GM12878 (cell line): ENCODE measurements at places on chromosomes 12 and 14.

DNA sequence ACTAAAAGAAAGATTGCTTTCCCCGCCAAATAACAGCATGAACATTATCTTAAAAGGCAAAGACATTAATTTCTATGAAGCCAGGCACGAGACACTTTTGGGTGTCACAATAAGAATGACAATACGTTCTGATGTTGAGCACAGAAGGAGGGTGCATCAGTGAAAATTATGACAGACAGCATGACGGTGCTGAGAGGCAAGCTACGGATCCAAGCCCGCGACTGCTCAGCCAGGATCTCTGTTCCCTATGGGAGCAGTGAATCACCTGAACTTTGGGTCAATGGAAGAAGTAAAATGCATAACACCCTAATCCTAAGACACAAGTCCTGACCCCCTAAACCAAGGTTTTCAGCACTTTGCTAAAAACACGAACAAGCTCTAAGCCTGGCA is 51.7 kb downstream of the SLC25A47 start:
- peak overlapping the region; percentile 98 for H3K27ac ChIP-seq
- H3K27me3 ChIP-seq = no peaks in the 10 kb centered on the region
- peaks cover 29% of the 10 kb centered on the region for H3K4me1 ChIP-seq
- no peak for DNase-seq
- H3K36me3 ChIP-seq = peaks cover 3% of the 10 kb centered on the region; the same call in 1 of the 2 replicates

DNA sequence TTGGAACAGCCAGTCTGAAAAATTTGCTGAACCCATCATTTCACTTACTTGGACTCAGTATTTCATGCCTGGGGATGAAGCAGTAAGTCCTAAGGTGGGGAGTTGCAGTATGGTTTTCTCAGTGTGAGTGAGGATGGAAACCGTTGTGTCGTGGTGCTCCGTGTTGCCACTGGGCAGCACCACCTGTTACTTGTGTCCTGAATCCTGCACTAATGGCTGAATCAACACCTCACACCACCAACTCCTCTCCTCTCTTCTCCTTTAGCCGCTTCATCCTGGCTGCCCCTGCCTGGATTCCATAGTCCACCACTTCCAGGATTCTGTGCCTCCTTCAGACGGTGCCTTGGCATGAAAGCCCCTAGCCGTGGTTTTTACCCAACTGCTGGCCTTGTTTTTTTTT is 3.0 kb upstream of the EP400 start:
- DNase-seq = no peak
- H3K4me1 ChIP-seq = peaks cover 3% of the 10 kb centered on the region; the same call in 1 of the 2 replicates
- H3K36me3 ChIP-seq = peaks cover 1% of the 10 kb centered on the region
- no peak overlapping the region for H3K27ac ChIP-seq

GRCh38 chr12:77577791-77578190 is 252.9 kb upstream of the NAV3 start:
- no peaks in the 10 kb centered on the region for H3K36me3 ChIP-seq
- no peak for DNase-seq
- no peaks in the 10 kb centered on the region for H3K4me1 ChIP-seq
- no peaks in the 10 kb centered on the region for H3K27me3 ChIP-seq
- H3K27ac ChIP-seq = no peak overlapping the region

- H3K27ac ChIP-seq = no peak overlapping the region
- H3K36me3 ChIP-seq = no peaks in the 10 kb centered on the region
- no peaks in the 10 kb centered on the region for H3K4me1 ChIP-seq
Observed at GRCh38 chr14:104294628-104294982, 156.2 kb downstream of the KIF26A start.

DNA sequence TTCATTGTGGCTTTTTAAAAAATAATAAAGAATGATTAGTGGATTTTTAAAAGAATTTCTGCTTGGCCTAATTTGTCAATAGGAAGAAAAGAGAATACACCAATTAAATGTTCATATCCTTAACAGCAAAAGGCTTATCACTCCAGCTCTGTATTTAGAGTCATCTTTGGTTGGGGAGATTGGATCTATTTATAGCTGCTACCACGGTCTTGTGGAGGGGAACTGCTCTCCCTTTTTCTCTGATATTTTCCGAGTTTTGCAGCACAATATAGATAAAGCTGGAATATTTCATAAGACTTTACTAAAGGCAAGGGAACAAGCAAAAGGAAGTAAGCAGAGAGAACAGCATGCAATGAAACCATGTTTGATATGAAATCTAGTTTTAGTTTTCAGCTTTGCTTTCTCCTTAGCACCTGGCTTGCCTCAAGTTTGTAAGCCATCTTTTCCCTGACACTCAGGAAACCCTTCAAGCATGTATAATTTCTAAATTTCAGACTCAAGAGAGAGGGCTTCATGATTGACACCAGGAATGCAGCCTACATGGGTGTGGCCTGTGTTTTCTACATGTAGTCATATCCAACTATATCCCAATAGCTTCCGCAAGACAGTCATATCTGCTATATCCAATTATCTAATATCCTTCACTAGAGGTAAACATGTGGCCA is 35.2 kb downstream of the BRMS1L start:
- H3K4me1 ChIP-seq = peaks cover 11% of the 10 kb centered on the region
- H3K27ac ChIP-seq = peak overlapping the region; percentile 18; the same call in 1 of the 2 replicates
- H3K36me3 ChIP-seq = peaks cover 18% of the 10 kb centered on the region
- no peaks in the 10 kb centered on the region for H3K27me3 ChIP-seq
- peak; percentile 19 for DNase-seq
- H3K4me3 ChIP-seq = no peak overlapping the region

DNA sequence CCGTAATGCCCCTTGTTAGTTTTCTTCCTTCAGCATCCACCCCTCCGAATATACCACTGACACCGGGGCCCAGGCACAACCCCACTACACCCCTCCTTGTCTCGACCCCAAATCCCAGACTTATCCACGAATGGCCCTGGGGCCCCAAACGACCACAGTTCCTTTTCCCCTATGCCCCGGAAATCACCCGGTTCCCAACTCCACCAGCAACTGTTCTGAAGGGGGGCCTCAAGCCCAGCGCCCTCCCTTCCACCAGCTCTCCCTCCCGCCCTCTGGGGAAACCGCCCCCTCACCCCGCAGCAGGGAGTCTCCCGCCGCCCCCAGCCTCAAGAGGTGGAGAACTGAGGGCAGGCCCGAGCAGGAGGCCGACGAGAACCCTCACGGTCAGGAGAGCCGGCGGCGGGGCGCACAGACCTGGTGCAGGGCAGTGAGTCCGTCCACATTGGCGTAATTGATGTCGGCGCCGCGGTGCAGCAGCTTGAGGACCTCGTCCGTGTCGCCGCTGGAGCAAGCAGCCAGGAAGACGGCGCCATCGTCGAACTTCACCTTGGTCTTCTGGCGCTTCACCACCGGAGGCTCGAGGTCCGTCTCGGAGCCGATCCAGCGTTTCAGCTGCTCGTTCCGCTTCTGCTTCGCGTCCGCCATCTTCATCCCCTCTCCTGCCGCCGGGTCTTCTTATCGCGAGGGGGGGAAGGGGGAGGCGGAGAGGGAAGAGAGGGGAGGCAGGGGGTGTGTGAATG is 446 bp downstream of the PPP1R12A start:
- H3K27me3 ChIP-seq = no peaks in the 10 kb centered on the region
- no peaks in the 10 kb centered on the region for H3K36me3 ChIP-seq
- peak overlapping the region; percentile 96 for H3K4me3 ChIP-seq
- H3K27ac ChIP-seq = peak overlapping the region; percentile 96
- DNase-seq = no peak
- peaks cover 7% of the 10 kb centered on the region; the same call in 1 of the 2 replicates for H3K4me1 ChIP-seq

- no peak overlapping the region for H3K27ac ChIP-seq
- no peak for DNase-seq
- H3K4me1 ChIP-seq = no peaks in the 10 kb centered on the region
- no peaks in the 10 kb centered on the region for H3K27me3 ChIP-seq
- no peak overlapping the region for H3K4me3 ChIP-seq
- no peaks in the 10 kb centered on the region for H3K36me3 ChIP-seq
Observed at GRCh38 chr12:125776212-125776611, 711.0 kb downstream of the AACS start.

DNA sequence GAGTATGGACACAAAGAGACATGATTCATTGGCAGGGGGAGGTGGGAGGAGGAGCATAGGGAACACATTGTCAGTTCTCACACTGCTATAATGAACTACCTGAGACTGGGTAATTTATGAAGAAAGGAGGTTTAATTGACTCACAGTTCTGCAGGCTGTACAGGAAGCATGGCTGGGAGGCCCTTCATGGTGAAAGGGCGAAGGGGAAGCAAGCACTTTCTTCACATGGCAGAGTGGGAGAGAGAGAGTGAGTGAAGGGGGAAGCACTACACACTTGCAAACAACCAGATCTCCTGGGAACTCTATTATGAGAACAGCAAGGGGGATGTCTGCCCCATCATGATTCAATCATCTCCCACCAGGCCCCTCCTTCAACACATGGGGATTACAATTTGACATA is 391.8 kb downstream of the BMP4 start:
- no peaks in the 10 kb centered on the region for H3K4me1 ChIP-seq
- DNase-seq = no peak
- no peaks in the 10 kb centered on the region for H3K36me3 ChIP-seq
- H3K4me3 ChIP-seq = no peak overlapping the region

DNA sequence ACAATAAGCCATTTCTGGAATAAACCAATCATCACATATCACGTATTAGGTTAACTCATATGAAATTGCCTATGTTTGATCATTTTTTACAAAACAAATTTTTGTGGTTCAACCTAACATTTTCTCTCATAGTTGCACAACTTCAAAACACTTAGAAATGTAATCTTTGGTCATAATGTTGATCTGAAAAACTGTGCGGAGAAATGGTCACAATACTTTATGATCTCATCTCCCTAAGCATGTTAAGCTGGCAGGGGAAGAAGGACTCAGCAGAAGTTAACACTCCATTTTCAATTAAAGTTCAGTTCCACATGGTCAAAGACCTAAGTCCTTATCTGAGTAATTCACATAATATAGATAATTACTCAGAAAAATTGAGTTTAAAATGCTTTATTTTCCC is 194.8 kb downstream of the CAPZA3 start:
- H3K4me1 ChIP-seq = no peaks in the 10 kb centered on the region
- no peaks in the 10 kb centered on the region for H3K36me3 ChIP-seq
- H3K4me3 ChIP-seq = no peak overlapping the region
- no peak for DNase-seq
- no peaks in the 10 kb centered on the region for H3K27me3 ChIP-seq

GRCh38 chr14:77897374-77897773 is 97.5 kb downstream of the ADCK1 start:
- H3K4me3 ChIP-seq = no peak overlapping the region
- no peak for DNase-seq
- no peaks in the 10 kb centered on the region for H3K36me3 ChIP-seq
- H3K4me1 ChIP-seq = no peaks in the 10 kb centered on the region
- no peaks in the 10 kb centered on the region for H3K27me3 ChIP-seq
- H3K27ac ChIP-seq = no peak overlapping the region

- no peaks in the 10 kb centered on the region for H3K36me3 ChIP-seq
- H3K27ac ChIP-seq = no peak overlapping the region
- H3K27me3 ChIP-seq = peaks cover 5% of the 10 kb centered on the region
- no peaks in the 10 kb centered on the region for H3K4me1 ChIP-seq
Observed at GRCh38 chr14:69921052-69921451, 41.8 kb downstream of the SMOC1 start.

DNA sequence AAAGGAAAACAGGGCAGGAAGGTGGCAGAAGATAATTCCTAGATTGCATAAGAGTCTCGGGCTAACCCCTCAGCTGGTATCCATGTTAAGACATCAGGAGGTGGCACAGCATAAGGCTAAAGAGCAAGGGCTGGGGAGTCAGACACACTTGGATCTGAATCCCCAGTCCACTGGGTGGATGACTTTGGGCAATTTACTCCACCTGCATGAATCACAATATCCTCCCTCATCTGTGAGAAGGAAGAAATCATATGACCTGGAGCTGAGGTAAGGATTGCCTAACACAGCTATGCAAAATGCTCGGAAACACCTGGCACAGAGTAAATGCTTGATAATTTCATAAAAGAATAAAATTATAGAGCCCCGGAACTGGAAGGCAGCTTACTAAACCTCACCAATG is 217.9 kb downstream of the PIK3C2G start:
- no peak overlapping the region for H3K4me3 ChIP-seq
- DNase-seq = no peak
- no peaks in the 10 kb centered on the region for H3K4me1 ChIP-seq
- no peak overlapping the region for H3K27ac ChIP-seq
- no peaks in the 10 kb centered on the region for H3K27me3 ChIP-seq

DNA sequence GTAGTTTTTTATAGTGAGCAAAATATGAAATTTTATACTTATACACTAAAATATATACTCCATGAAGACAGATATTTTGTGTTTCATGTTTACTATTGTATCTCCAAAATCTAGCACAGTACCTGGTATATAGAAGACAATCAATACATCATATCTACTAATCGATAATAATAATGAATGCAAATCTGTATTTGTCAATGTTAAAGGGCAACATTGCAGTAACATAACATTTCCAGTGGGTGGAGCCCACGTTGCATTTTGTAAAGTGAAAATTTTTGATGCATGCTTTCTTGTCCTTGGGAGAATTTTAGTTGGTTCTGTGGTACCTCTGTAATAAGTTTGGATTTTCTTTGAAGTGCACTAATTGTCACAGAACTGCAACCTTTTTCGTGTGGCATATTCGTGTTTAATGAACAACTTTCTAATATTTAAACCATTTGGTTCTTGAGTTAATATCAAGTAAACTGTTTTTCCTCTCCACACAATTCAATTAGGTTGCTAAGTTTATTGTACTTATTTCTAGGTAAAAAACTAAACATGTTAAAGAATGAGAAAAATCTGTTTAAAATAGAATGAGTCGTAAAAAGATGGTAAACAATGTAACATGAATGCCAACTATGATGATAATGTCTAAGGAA is 47.4 kb downstream of the AVPR1A start:
- H3K27ac ChIP-seq = no peak overlapping the region
- no peaks in the 10 kb centered on the region for H3K36me3 ChIP-seq
- no peak for DNase-seq
- H3K4me3 ChIP-seq = no peak overlapping the region
- H3K4me1 ChIP-seq = no peaks in the 10 kb centered on the region
- no peaks in the 10 kb centered on the region for H3K27me3 ChIP-seq

DNA sequence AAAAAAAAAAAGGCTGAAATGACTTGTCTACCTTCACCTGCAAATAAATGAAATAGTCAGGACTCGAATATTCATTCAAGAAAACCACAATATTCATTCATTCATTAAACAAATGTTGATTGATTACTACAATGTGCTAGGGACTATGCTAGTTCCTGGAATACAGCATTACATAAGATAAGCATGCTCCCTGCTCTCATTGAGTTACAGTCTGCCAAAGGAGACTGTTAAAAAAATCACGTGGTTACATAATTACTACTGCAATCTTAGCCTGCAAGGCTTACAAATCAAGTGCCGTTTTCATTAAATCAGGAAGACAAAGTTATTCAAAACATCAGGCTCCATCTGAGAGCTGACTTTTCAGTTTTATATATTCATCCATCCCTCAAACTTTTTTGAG is 70.4 kb upstream of the RIC8B start:
- H3K27ac ChIP-seq = no peak overlapping the region
- no peaks in the 10 kb centered on the region for H3K27me3 ChIP-seq
- H3K4me1 ChIP-seq = no peaks in the 10 kb centered on the region
- no peak overlapping the region for H3K4me3 ChIP-seq
- H3K36me3 ChIP-seq = no peaks in the 10 kb centered on the region
